ENCODE measurements at places on chromosomes 16 and 17.
A peak's percentile ranks its signal among the peaks of the same experiment; 100 is the strongest.

GRCh38 chr17:49388290-49388640, 26.2 kb upstream of the ZNF652 start:
- no peak for DNase-seq

GRCh38 chr17:45946841-45947256, 52.2 kb upstream of the STH start:
- DNase-seq, result no peak

- DNase-seq, result peak; percentile 49
These were observed 36.4 kb downstream of the SNX20 start for GRCh38 chr16:50644729-50645128.

- DNase-seq, result no peak
These were observed 1.2 kb upstream of the HBA1 start for GRCh38 chr16:175011-175949.
